H9 (cell line): ENCODE measurements at places on chromosomes 6 and 20. TPM values are rescaled to one million over a fixed set of nuclear protein-coding genes. Genes with fewer than 3 reads are reported as not detected.

DNA sequence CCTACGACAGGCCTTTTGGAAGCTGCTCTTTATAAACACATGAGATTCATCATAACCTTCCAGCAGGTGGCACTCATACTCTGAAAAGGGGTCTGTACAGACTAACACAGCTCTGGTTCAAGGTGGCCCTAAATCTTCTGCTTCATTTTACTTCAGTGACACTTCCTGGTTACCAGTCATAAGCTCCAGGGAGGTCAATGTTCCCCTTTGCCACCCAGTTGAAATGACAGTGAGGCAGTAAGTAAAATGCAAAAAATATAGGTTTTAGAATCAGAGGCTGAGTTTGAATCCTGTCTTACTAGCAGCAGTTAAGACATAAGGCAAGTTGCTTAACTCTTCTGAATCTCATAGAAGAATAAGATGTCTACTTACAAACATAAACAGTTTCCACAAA is 132.8 kb downstream of the CDK19 start:
- peak; percentile 41 for DNase-seq

DNA sequence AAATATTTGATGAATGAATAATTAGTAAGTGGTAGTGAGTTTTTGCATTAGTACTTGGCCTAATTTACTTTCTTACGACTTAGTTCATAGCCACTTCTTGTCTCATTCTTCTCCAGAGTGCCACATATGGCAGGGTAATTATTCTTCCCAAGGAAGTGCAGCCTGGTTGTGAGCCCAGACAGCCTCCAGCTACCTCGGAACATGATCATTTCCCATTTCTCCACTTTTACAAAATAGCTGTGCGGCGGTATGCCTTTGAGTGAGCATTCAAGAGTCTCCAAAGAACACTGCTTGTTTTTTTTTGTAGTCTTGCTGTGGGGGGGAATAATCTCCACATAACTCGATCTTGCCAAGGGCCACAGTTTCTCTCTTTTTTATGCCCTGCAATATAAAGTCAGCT is 765.0 kb downstream of the HDGFL1 start:
- no peak for DNase-seq

- no peak for DNase-seq
Observed at GRCh38 chr6:57143690-57144089, 28.4 kb upstream of the BAG2 start.

- no peak for DNase-seq
Observed at GRCh38 chr20:52056203-52057062, 135.1 kb downstream of the ZFP64 start.

GRCh38 chr6:101001607-101002006 is 120.5 kb upstream of the ASCC3 start:
- no peak for DNase-seq

DNA sequence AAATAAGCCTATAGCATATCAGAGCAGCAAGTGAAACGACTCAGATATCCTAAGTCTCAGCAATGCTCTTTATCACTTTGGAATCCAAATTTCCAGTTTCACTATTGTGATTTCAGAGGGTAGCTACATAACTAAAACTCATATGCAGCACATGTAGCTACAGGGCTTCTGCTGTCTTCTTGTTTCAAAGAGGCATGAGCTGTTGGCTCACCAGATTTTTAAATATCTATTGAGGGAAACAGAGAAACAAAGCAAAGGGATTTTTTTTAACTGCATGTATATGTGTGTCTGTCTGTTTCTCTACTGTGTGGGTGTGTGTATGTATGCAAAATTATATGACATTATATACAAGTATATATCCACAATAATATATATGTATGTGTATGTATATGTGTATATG is 258.4 kb downstream of the HDGFL1 start:
- no peak for DNase-seq

- no peak for DNase-seq
Observed at GRCh38 chr6:25169553-25169952, 109.6 kb upstream of the CARMIL1 start.

DNA sequence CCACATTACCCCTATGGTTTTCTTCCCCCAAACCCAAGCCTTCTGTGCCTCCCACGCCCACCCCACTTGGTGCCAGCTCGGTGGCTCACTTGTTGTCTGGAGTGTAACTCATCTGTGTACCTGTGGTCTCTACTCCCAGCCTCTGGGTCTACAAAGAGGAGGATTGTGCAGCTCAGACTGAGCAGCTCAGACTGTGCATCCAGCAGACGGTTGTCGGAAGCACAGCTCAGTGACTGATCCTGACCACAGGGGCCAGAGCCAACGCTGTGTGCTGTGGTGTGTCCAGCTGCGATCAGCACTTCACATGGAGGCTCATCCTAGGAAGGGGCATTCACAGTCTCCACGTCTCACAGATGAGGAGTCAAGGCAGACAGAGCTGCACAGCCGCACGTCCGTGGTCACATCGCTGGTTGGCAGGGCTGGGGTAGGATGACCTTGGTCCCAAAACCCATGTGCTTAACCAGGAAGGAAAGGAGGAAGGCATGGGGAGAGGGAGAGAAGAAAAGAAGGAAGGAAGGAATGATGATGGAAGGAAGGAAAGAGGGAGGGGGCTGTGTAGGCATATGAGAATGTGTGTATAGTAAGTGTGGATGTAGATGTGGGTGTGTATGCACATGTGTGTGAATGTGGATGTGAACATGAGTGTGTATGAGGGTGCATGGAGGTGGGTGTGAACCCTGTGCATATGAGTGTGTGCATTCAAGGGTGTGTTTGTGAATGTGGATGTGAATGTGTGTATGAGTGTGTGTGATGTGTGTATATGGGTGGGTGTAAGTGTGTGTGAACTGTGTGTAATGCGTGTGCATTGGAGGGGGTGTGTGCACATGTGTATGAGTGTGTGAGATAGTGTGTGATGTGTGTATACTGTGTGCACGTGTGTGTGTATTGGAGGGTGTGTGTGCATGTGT is 28.2 kb upstream of the STX16 start:
- DNase-seq = no peak

GRCh38 chr6:125951323-125951722 is 5.2 kb upstream of the HINT3 start:
- no peak for DNase-seq

GRCh38 chr6:40584741-40585140 is 2.4 kb downstream of the LRFN2 start:
- DNase-seq = no peak

GRCh38 chr6:170284126-170284773 is 6.6 kb downstream of the DLL1 start:
- DNase-seq = no peak

GRCh38 chr6:7732228-7732627 is 6.3 kb downstream of the BMP6 start:
- no peak for DNase-seq

- no peak for DNase-seq
Observed at GRCh38 chr6:66429210-66429609, 722.2 kb upstream of the EYS start.

DNA sequence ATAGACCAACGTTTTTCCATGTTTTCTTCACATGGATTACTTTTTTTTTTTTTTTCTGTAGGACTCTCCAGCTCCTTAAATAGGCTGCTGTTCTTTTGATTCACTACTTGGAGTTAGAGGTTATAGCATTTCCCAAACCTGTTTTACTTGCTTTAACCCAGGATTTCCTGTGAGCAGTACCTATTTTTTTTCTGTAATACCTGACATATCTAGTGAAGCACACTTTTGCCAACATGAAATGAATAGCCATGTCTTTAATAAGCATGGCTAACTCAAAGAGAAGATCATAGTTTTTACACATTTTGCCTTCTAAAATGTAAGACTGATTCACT is 137.0 kb downstream of the FOXA2 start:
- DNase-seq = no peak

- no peak for DNase-seq
Observed at GRCh38 chr6:168082860-168083513, 4.0 kb upstream of the FRMD1 start.

DNA sequence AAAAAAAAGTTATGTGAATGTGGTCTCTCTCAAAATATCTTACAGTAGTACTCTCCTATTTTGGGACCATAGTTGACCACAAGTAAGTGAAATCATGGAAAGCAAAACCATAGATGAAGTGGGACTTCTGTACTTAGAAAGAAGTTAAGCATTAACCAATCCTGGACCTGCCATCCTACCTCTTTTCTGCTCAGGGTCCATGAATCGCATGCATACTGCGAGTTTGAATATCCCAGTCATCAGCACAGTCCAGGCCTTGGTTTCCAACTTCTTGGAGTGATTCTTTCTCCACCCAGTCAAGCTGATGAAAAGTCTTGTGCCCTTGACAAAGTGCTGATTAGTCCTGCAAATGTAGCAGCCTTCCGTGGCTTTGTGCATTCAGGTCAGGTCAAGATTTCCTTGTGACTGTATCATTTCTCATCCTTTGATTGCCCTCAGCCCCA is 46.0 kb downstream of the RNF217 start:
- DNase-seq = no peak

GRCh38 chr6:15399641-15400470 is 154.0 kb downstream of the JARID2 start:
- no peak for DNase-seq

- no peak for DNase-seq
Observed at GRCh38 chr6:24146871-24147270, 20.9 kb downstream of the NRSN1 start.

GRCh38 chr6:169070506-169071176 is 183.0 kb downstream of the THBS2 start:
- no peak for DNase-seq

- no peak for DNase-seq
Observed at GRCh38 chr20:62702895-62703852, 5.5 kb upstream of the NTSR1 start.

RSPH9 gene
- 0.39 and 0.50 TPM in 2 replicates for total RNA-seq

BFSP1 gene
- total RNA-seq = 8.6 and 9.4 TPM in 2 replicates

PRDM13 gene
- 0.15 TPM in 1 of 2 replicates, not detected in the other for total RNA-seq

SNAI1 gene
- 6.4 and 7.0 TPM in 2 replicates for total RNA-seq

SLC13A3 gene
- 15.2 and 17.5 TPM in 2 replicates for total RNA-seq

ELOVL2 gene
- total RNA-seq = 0.46 and 0.57 TPM in 2 replicates

RSPO3 gene
- total RNA-seq = not detected in 2 replicates

ZNF391 gene
- 4.4 and 5.4 TPM in 2 replicates for total RNA-seq
